CD4-positive, alpha-beta memory T cell (primary cell): ENCODE measurements at places on chromosomes 6 and 20. TPM values are rescaled to one million over a fixed set of nuclear protein-coding genes. Genes with fewer than 3 reads are reported as not detected.
A peak's percentile ranks its signal among the peaks of the same experiment; 100 is the strongest.

The HUS1B gene
- 2.6 TPM for total RNA-seq

GRCh38 chr20:60695226-60696000 lies 556.6 kb upstream of the CDH4 start:
- H3K27ac ChIP-seq: no peak overlapping the region
- no peak overlapping the region for H3K4me3 ChIP-seq
- no peak for DNase-seq
- no peaks in the 10 kb centered on the region for H3K4me1 ChIP-seq
- no peaks in the 10 kb centered on the region for H3K36me3 ChIP-seq
- no peaks in the 10 kb centered on the region for H3K27me3 ChIP-seq

GRCh38 chr20:62572980-62573379 lies 69.3 kb upstream of the SLCO4A1 start:
- no peak overlapping the region for H3K4me3 ChIP-seq
- no peak overlapping the region for H3K27ac ChIP-seq
- no peak for DNase-seq
- peaks cover 3% of the 10 kb centered on the region for H3K27me3 ChIP-seq
- no peaks in the 10 kb centered on the region for H3K36me3 ChIP-seq

The FNDC1 gene
- total RNA-seq: not detected

DNA sequence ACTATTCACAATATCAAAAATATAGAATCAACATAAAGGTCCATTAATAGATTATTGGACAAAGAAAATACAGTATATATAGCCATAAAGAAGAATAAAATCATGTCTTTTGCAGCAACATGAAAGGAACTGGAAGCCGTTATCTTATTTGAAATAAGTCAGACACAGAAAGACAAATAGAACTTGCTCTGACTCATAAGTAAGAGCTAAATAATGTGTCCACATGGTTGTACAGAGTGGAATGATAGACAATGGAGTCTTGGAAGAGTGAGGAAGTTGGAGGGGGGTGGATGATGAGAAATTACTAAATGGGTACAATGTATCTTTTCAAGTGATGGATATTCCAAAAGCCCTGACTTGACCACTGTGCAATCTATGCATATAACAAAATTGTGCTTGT lies 613.5 kb downstream of the PHF3 start:
- no peak for DNase-seq
- no peaks in the 10 kb centered on the region for H3K36me3 ChIP-seq
- H3K4me1 ChIP-seq: no peaks in the 10 kb centered on the region
- H3K4me3 ChIP-seq: no peak overlapping the region

GRCh38 chr6:62162858-62163257 lies 123.2 kb downstream of the KHDRBS2 start:
- no peak overlapping the region for H3K27ac ChIP-seq
- H3K27me3 ChIP-seq: no peaks in the 10 kb centered on the region
- H3K4me1 ChIP-seq: no peaks in the 10 kb centered on the region
- no peaks in the 10 kb centered on the region for H3K36me3 ChIP-seq
- no peak for DNase-seq
- no peak overlapping the region for H3K4me3 ChIP-seq

DNA sequence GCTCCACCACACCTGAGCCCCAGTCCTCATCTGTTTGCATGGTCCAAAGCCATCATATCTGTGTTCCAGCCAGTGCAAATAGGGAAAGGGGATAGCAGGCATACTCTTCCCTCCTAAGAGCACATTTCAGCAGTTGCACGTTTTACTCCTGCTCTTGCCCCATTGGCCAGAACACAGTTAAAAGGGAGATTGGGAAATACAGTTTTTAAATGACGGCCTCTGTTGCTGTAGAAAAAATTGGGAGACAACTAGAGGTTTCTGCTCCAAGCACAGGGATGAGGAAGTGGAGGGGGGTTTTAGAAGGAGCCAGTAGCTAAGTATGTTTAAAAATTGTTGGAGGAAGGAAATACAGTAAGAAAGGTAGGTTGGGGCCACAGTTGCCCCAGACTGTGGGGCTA lies 14.6 kb upstream of the STK35 start:
- no peak overlapping the region for H3K27ac ChIP-seq
- no peak for DNase-seq
- no peaks in the 10 kb centered on the region for H3K4me1 ChIP-seq
- H3K36me3 ChIP-seq: no peaks in the 10 kb centered on the region

GRCh38 chr6:157312757-157313156 lies 10.6 kb downstream of the TMEM242 start:
- peaks cover 11% of the 10 kb centered on the region for H3K36me3 ChIP-seq
- H3K27me3 ChIP-seq: no peaks in the 10 kb centered on the region
- H3K4me1 ChIP-seq: peaks cover 10% of the 10 kb centered on the region

The DDO gene
- total RNA-seq: not detected

DNA sequence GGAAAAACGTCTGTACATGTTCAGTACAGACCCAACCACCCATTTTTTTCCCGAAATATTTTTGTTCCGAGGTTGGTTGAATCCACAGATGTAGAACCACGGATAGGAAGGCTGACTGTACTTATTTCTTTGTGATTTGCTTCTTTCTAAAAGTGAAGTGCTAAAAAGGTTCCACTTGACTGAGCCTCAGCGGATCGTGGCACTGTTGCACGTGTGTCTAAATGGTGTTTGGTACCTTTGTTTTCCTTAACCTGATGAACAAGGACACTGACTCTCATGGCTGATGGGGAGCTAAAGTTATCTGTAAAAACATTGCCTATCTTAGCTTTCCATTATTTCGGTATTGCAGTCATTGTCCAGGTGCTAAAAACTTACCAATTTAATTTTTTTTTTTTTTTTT lies 6.2 kb downstream of the BPHL start:
- no peaks in the 10 kb centered on the region for H3K4me1 ChIP-seq
- H3K36me3 ChIP-seq: no peaks in the 10 kb centered on the region
- no peak overlapping the region for H3K27ac ChIP-seq
- DNase-seq: no peak
- H3K27me3 ChIP-seq: no peaks in the 10 kb centered on the region

GRCh38 chr6:42978839-42979522 lies at the start of gene PEX6:
Gene PEX6 (minus strand): TSS chr6:42979181. CDS start chr6:42979150, 31 bp downstream.
- no peaks in the 10 kb centered on the region for H3K27me3 ChIP-seq
- no peaks in the 10 kb centered on the region for H3K36me3 ChIP-seq
- peaks cover 56% of the 10 kb centered on the region for H3K4me1 ChIP-seq
- peak; percentile 98 for DNase-seq
- peak within 1 kb of the TSS; percentile 77 for H3K27ac ChIP-seq

DNA sequence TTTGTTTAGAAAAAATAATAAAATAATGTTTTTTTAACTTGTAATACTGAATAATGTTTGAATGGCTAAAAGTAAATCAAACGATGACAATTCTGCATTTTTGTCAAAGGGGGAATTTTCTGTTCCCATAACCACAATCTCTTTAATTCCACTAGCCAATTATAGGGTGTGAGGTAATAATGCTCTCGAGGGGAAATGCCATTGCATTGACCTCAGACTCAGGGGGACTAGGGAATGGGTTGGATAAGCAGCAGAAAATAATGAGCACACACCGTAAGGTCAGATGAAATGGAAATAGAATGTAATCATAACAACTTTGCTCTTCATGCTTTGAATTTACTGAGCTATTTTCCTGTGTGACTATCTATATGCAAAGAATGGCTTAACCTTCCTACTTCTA lies 584.7 kb downstream of the RFPL4B start:
- no peak overlapping the region for H3K27ac ChIP-seq
- H3K4me1 ChIP-seq: no peaks in the 10 kb centered on the region
- H3K36me3 ChIP-seq: no peaks in the 10 kb centered on the region
- H3K4me3 ChIP-seq: no peak overlapping the region
- DNase-seq: no peak
- no peaks in the 10 kb centered on the region for H3K27me3 ChIP-seq
